ENCODE measurements at places on chromosomes 1 and 21. TPM values are rescaled to one million over a fixed set of nuclear protein-coding genes. Genes with fewer than 3 reads are reported as not detected.

Gene KIF26B
- total RNA-seq, result 6.2 TPM

DNA sequence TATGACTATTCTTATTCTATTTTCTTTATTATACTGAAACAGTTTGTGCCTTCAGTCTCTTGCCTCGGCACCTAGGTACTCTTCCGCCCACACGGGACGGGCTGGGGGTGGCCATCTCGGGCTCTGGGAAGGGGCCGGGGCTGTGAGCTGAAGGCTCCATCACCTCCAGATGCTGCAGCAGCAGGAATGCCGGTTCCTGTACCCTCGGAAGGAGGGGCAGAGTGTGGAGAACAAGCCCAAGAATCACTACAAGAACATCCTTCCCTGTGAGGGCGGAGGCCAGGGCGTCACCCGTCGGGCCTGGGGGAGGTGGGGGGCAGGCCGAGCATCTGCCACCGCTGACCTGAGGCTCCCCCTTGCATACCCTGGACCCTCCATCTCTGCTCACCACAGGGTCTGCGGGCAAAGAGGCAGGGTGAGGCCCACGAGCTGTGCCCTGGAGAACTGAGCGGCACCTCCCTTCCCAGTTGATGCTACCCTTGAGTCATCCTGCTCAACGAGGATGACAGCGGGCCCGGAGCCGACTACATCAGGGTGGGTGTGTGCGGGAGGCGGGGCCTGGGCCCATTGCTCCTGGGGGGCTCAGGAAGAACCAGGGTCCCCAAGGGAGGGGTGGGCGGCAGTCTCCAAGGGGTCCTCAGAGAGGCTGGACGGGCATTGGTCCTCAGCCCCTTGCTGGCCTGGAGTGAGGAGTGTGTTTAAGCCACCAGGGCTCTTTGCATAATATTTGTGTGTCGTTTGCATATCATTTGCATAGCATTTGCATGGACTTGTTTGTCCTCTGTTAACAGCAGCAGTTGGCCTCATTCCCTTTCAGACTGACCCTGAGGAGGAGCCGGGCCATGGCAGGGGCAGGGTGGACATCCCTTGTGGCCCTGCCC, 7.5 kb downstream of the RNF223 start:
- H3K36me3 ChIP-seq, result no peaks in the 10 kb centered on the region
- peaks cover 44% of the 10 kb centered on the region for H3K27me3 ChIP-seq
- H3K4me1 ChIP-seq, result peaks cover 6% of the 10 kb centered on the region
- H3K4me3 ChIP-seq, result peak overlapping the region; percentile 72

Gene C1orf141
- not detected for total RNA-seq

DNA sequence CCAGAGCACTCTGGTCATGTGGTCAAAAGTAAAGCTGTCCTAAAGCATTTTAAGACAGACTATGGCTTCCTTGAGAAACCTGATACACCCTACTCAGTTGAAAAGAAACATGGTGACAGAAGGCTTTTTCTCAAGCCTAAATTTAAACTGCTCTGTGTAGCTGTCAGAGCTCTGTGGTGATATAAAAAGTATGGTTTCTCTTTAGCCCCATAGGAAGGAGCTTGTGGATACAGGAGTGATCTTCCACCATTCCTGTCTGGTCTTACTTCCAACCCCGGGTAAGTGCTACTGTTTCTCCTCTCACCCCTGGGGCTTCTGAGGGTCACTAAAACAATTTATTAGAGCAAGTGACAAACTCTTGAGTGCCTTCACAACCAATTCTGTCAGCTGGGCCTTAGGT, 8.5 kb downstream of the TP53BP2 start:
- no peaks in the 10 kb centered on the region for H3K27me3 ChIP-seq
- peaks cover 34% of the 10 kb centered on the region for H3K4me1 ChIP-seq
- no peak overlapping the region for H3K4me3 ChIP-seq
- DNase-seq, result no peak
- H3K36me3 ChIP-seq, result no peaks in the 10 kb centered on the region

GRCh38 chr1:23101887-23102286, 66.8 kb downstream of the LUZP1 start:
- H3K36me3 ChIP-seq, result peaks cover 4% of the 10 kb centered on the region
- peaks cover 34% of the 10 kb centered on the region for H3K4me1 ChIP-seq
- H3K27me3 ChIP-seq, result no peaks in the 10 kb centered on the region
- H3K27ac ChIP-seq, result peak overlapping the region; percentile 40
- no peak overlapping the region for H3K4me3 ChIP-seq

Gene UBXN10
- total RNA-seq, result 1.4 TPM

Gene MPC2
- total RNA-seq, result 35.1 TPM

Gene ERVH48-1
- not detected for total RNA-seq

GRCh38 chr1:44045064-44045463, 13.8 kb upstream of the SLC6A9 start:
- no peak overlapping the region for H3K4me3 ChIP-seq
- H3K27me3 ChIP-seq, result no peaks in the 10 kb centered on the region
- no peak overlapping the region for H3K27ac ChIP-seq
- no peaks in the 10 kb centered on the region for H3K36me3 ChIP-seq
- H3K4me1 ChIP-seq, result peaks cover 23% of the 10 kb centered on the region
- no peak for DNase-seq

- no peak for DNase-seq
- no peaks in the 10 kb centered on the region for H3K36me3 ChIP-seq
- no peak overlapping the region for H3K4me3 ChIP-seq
Measured at GRCh38 chr1:37892151-37893047, 33.0 kb upstream of the MTF1 start.

DNA sequence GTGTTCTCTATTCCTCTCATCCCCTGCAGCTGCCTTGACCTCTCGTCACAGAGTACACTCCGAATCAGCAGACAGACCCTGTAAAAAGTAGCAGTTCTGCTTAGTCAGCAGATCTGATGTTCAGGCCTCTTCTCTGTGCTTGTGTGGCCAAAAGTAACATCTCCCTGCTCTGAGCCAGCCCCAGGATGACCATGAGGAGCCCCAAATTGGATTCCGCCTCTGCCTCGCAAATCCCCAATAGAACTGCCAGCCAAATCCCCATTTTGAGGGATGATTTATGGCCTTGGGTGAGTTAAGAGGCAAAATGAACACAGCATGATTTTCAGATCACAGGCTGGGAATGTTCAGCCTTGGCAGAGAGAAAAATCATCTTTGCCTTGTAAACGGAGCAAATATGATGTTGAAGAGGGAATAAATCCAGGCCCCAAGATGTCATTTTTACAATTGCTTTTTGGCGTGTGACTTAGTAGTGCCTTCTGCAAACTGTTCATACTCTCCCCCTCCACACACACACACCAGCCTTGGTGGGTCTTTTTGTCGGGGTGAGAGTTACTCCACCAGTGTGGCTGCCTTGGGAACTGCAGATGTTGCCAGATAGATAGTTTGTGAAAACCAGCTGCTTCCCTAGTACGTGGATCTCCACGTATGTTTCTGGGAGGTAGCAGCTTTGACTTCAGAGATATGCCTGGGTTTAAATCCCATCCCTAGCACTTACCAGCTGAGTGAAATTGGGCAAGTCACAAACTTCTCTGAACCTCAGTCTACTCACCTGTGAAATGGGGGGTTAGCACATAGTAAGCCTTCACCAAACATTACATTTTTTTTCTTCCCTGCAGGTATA, 77.8 kb downstream of the MAN1C1 start:
- H3K27ac ChIP-seq, result no peak overlapping the region
- H3K4me3 ChIP-seq, result no peak overlapping the region
- DNase-seq, result no peak
- H3K36me3 ChIP-seq, result no peaks in the 10 kb centered on the region

DNA sequence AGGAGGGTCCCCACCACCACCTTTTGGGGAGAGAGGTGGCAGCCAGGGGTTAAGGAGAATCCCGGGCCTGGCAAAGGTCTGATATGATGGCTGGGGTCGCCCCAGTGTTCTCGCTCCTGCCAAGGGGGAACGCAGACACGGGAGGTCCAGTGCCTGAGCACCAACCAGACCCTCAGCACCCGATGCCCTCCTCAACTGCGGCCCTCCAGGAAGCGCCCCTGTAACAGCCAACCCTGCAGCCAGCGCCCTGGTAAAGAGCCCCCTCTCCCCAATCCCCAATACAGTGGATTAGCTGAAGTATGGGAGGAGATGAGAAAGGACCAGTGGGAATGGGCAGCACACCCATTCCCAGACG, 10.4 kb downstream of the ADAMTSL4 start:
- no peaks in the 10 kb centered on the region for H3K27me3 ChIP-seq
- peak overlapping the region; percentile 67 for H3K4me3 ChIP-seq
- no peak for DNase-seq
- peaks cover 48% of the 10 kb centered on the region for H3K4me1 ChIP-seq
- no peaks in the 10 kb centered on the region for H3K36me3 ChIP-seq

DNA sequence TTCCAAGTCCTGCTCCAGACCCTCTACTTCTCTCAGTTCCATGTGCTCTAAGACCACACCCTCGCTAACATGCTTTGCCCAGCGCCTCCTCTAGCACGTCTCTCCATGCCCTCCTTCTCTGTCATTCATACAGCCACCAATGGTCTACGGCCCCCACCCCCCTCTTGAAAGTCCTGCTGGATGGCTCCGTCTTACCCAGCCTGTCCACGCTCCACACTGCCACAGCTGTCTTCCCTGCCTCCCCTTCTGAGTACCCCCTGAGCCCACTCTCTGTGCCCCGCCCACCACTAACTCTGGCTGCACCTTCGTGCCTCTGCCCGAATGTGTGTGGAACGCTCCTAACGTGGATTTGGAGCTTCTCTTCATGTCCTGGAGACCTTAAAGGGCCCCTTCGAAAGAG, 244.6 kb downstream of the TRABD2B start:
- H3K4me3 ChIP-seq, result no peak overlapping the region
- no peak overlapping the region for H3K27ac ChIP-seq

Gene PGLYRP4
- total RNA-seq, result not detected

DNA sequence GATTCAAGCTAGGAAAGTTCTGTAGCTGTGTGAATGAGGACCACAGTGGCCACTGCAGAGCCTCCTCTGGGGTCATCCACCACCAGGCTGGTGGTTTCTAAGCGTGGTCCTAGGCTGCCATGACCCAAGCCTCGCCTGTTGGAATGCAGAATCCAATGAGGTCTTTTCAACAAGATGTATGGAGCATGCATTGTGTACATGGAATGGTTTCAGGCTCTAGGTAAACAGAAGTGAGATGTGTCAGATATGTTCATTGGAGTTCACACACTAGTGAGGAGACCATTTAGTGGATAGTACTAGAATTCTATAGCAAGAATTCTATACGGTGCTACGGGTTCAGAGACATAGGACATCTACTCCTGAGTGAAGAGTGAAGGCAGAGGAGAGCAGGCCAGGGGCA, 10.7 kb downstream of the RNU5D-1 start:
- peaks cover 16% of the 10 kb centered on the region for H3K4me1 ChIP-seq
- H3K36me3 ChIP-seq, result no peaks in the 10 kb centered on the region
- no peak for DNase-seq
- no peak overlapping the region for H3K4me3 ChIP-seq
- H3K27me3 ChIP-seq, result peaks cover 7% of the 10 kb centered on the region

DNA sequence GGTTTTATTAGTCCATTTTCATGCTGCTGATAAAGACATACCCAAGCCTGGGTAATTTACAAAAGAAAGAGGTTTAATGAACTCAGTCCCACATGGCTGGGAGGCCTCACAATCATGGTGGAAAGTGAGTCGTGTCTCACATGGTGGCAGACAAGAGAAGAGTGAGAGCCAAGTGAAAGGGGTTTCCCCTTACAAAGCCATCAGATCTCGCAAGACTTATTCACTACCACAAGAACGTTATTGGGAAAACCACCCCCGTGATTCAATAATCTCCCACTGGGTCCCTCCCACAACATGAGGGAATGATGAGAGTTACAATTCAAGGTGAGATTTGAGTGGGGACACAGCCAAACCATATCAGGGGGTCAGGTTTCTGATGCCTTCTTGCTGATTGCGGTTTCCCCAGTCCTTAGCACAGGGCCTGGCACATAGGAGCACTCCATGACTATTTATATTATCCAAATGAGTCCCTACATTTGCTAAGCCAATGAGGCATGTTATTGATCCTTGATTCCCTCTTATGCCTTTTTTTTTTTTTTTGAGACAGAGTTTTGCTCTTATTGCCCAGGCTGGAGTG, 35.3 kb upstream of the PAXBP1 start:
- H3K4me3 ChIP-seq, result no peak overlapping the region
- H3K4me1 ChIP-seq, result peaks cover 24% of the 10 kb centered on the region
- H3K27me3 ChIP-seq, result no peaks in the 10 kb centered on the region
- DNase-seq, result no peak

Gene SLAMF6
- not detected for total RNA-seq
